ENCODE measurements at places on chromosomes 6 and 20.
A peak's percentile ranks its signal among the peaks of the same experiment; 100 is the strongest.

DNA sequence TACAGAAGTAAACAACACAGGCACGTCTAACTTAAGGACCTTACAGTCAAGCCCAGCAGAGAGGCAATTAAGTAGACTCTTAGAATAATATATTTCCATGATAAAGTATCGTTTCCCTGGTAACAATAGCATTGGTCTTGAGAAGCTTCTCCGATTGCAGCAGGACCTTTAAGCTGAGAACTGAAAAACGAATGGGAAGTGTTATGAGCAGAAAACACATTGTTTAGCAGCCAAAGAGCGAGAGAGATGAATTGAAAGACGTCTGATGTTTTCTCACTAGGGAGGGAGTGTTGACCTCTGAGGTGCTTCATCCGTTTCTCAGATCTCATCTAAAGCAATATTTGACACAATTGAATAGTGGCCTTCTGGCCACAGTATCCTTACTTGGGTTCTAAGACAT, 855 bp downstream of the BYSL start:
- DNase-seq = no peak

DNA sequence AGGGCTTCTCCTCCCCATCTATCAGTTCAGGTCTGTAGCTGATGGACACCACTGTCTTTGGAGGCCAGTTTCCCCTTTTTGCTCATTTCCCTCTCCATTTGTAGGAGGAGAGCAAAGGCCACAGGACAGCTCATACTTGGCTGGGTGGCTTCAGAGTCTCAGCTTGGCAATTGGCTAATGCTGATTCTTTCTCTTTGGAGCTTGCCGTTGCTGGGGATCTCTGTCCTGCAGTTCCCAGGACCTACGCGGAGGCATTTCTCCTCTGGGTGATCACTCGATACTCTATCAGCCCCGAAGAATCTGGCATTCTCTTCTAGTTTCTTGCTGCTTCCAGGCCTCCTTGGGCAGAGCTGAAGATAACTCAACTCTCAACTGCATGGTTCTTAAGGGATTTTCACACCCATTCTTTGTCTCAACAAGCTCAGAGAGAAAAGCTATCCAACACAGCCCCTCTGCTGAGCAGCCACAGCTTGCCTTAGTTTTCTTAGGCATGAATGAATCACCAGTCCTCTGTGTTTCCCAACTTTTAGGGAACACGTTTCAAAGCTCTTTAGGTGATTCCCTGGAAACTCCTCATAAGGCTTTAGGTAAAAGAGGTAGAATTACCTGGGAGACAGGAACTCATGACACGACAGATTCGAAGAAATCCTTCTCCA, 19.2 kb upstream of the SSR1 start:
- DNase-seq = no peak

- DNase-seq = peak; percentile 28
Measured at GRCh38 chr6:158849899-158850806, 31.0 kb upstream of the EZR start.

DNA sequence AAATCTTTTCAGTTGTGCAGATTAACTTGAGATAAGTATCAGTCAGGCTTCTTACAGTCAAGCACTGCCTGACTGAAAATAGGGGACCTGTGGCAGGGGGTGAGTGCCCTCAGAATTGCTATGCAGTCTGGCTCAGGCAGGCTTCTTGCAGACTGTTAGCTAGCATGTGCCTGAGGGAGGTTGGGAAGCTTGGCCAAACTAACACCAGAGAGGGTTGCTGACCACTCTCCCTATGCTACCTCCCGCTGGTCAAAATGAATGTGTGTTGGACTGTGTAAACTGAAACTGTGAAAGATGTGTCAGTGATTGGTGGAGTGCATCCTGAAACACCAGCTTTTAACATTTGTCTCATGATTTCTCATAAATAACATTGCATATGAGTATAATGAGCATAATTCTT, 622.3 kb upstream of the IMPG1 start:
- DNase-seq = no peak

DNA sequence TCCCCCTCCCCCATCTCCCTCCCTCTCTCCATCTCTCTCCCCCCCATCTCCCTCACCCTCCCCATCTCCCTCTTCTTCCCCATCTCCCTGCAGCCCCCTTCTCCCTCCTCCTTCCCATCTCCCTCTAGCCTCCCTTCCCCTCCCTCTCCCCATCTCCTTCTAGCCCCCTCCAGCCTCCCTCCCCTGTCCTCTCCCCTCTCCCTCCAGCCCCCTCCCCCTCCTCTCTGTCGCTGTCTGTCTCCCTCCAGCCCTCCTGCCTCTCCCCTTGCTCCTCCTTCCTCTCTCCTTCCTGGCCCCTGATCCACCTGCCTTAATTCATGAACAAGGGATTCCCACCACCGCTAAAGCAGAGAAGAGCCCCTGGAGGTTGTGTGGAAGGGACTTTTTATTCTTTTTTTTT, 26.9 kb upstream of the CHMP4B start:
- no peak for DNase-seq

DNA sequence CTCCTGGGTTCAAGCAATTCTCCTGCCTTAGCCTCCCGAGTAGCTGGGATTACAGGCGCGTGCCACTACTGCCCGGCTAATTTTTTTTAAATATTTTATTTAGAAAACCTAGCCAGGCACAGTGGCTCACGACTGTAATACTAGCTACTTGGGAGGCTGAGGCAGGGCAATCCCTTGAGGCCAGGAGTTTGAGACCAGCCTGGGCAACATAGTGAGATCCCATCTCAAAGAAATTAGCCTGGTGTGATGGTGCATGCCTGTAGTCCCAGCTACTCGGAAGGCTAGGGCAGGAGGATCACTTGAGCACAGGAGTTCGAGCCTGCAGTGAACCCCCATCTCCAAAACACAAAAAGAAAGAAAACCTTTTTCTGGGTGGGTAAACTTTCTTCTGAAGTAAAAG, 2.4 kb downstream of the SLC44A4 start:
- no peak for DNase-seq

GRCh38 chr20:42792052-42792451, 397.7 kb downstream of the PTPRT start:
- no peak for DNase-seq

- DNase-seq = no peak
Measured at GRCh38 chr6:53618219-53618618, 47.3 kb downstream of the KLHL31 start.

GRCh38 chr6:53703047-53703446, 37.5 kb upstream of the KLHL31 start:
- no peak for DNase-seq

DNA sequence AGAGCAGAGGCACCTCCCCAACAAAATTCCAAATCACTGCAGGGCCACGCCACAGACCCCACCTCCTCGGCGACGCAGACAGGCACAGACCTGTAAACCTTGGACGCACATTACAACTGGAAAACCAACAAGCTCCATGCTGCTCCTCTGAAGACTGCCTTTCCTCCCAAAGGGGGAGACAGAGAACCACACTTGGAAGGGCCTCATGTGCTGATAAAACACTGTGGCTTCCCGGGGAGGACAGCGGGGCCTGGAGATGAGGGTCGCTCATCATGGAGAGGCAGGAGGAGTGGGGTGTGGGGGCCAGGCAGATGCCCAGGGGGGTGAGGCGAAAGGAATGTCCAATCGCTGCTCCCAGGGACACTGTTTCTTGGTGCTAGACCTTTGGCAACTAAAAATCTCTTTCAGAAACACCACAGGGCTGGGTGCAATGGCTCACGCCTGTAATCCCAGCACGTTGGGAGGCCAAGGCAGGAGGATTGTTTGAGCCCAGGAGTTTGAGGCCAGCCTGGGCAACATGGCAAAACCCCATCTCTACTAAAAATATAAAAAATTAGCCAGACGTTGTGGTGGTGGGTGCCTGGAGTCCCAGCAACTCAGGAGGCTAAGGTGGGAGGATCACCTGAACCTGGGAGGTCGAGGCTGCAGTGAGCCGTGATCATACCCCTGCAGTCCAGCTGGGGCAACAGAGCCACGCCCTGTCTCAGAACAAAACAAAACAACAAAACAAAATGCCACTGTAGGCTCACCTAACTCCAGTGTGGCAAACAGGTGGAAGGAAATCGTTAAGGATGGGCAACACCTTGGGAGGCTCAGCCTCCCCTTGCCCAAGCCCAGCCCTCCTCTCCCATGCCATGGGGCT, 53.8 kb downstream of the ABHD12 start:
- no peak for DNase-seq

GRCh38 chr20:4875578-4876067, 125.7 kb downstream of the SLC23A2 start:
- DNase-seq = no peak

GRCh38 chr6:20915156-20915555, 380.9 kb downstream of the CDKAL1 start:
- no peak for DNase-seq

- no peak for DNase-seq
Measured at GRCh38 chr6:7254980-7255835, 57.8 kb downstream of the SSR1 start.

- DNase-seq = no peak
Measured at GRCh38 chr20:38975539-38976120, 13.5 kb downstream of the DHX35 start.

DNA sequence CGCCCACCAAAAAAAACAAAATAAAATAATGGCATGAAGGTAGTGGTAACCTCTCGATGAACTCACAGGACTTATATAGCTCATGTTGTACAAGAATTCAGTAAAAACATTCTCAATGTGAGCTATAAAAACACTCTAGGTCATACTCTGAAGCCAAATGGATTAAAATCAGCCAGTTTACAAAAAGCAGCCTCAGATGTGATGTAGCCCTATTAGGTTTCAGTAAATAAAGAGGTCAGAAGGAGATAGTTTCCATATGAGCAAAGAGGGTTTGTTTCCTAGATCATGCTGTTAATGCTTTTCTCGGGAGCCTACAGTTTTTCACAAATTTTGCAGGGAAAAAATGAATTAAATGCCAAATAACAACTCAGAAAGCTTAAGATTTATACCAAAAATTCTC, 319.5 kb upstream of the HSF2 start:
- DNase-seq = no peak

DNA sequence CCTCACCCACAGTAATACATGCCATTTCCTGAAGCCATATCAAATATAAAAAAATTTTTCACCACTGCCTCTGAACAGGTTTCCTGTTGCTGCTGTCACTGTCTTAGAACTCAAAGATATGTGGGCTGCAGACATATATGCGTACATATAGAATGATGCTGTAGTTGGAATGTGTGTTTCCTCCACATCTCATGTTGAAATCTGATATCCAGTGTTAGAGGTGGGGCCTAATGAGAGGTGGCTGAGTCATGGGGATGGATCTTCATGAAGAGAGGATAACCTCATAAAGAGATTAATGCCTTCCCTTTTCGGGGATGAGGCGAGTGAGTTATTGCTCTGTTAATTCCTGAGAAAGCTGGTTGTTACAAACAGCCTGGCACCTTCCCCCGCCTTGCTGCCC, 7.7 kb upstream of the SCP2D1 start:
- no peak for DNase-seq

DNA sequence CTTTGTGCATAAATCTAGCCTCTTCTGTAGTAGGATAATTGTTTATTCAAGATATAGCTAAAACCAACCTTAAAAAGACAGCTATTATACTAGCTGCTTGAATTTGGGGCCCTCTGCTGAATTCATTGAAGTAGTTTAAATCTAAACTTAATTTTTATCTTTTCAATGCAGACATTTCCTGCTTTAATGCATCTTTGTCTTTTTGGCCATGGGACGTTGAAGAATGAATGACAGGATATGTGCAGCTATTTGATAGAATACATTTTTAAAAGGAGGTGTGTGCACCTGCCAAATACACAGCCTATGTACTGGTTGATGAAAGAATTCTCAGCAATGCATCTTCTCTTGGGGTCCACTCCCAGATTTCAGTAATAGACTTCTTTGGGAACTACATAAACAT, 524.9 kb downstream of the PHF3 start:
- DNase-seq = no peak

DNA sequence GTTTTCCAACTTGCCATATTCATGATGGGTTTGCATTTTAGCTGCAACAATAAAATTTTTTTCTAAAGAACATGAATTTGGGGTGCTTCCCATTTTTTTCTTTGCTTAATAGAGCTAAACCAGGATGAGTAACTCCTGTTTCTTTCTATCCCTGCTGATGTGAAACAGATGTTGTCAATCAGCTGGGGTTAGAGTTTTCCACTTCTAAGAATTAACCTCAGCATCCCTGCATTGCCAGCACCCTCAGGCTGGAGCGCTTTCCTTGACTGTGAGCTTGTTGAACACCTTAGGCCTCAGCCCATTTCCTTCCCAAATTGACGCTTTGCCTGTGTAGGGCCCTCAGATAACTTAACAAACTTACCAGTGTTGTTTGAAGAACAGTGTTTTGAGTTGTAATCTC, 74.5 kb downstream of the PTPN1 start:
- no peak for DNase-seq

DNA sequence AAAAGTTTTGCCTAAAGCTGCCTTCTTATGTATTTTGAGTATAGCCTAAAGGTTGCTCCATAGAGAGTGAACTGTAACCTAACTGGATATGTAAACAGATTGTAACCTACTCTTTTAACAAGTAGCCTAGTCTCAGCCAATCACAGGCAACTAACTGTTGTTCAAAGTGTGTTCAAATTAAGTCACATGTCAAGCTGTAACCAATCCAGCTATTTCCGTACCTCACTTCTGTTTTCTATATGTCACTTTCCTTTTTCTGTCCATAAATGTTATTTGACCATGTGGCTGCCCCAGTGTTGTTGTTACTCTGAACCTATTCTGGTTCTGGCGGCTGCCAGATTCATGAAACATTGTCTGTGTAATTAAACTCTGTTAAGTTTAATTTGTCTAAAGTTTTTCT, 47.4 kb upstream of the RNGTT start:
- no peak for DNase-seq

DNA sequence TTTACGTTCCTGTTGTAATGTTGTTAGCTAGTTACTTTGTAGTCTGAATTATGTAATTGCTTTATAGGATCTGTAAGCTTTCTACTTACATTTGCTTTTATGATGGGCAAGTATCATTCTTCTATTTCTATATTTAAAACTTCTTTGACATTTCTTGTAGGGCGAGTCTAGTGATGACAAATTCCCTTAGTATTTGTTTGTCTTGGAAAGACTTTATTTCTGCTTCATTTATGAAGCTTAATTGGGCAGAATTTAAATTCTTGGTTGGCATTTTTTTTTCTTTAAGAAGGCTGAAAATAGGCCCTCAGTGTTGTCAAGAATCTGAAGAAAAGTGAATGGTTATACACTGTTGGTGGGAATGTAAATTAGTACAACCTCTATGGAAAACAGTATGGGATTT, 506.3 kb downstream of the TENT5A start:
- DNase-seq = no peak

- DNase-seq = no peak
Measured at GRCh38 chr6:70409216-70409615, 4.1 kb upstream of the FAM135A start.

- no peak for DNase-seq
Measured at GRCh38 chr6:119461187-119461586, 111.6 kb upstream of the MAN1A1 start.

- DNase-seq = no peak
Measured at GRCh38 chr6:14072084-14072483, 45.5 kb upstream of the CD83 start.

DNA sequence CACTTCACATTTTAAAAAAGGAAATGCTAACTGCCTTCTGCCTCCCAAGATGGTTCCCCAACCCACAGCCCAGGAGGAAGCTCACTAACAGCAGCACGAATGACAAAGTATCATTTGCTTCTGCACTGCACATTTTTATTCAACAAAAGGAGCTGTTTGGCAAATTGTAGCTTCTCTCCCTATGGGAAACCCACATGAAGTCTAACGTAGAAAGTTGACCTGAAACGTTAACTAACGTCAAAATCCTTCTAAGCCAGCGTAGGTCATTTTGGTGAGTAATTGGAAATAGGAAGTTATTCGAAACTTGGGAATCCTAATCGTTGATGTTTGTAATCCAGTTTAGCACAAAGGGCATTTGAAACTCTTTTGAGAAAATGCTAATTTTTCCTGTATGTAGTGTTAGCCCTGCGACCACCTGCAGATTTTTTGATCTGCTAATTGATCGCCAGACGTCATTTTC, 2.9 kb downstream of the SALL4 start:
- DNase-seq = no peak
